Renal pelvis (tissue), 12 donors: ENCODE measurements at places on chromosomes 1 and 21.

GRCh38 chr1:44743211-44743610 lies 3.6 kb downstream of the KIF2C start:
- DNase-seq, result no peak

DNA sequence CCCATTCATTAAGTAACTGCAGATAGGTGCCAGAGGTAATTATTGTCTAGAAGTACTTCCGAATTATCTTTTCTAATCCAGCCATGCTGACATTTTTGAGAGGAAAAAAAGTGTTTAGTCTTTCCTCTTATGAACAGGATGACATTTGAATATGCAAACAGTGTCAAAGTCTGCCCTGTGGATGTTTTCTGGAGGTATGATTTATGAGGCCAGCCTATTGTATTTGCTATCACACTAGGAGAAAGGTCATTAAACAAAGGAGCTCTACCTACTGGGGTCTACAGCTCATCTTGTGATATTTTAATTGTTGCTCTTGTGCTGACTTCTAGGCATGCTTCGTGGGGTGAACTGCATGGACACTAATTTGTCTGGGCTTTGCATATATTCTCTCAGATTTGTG lies 559.7 kb upstream of the CAMK1G start:
- DNase-seq, result no peak

DNA sequence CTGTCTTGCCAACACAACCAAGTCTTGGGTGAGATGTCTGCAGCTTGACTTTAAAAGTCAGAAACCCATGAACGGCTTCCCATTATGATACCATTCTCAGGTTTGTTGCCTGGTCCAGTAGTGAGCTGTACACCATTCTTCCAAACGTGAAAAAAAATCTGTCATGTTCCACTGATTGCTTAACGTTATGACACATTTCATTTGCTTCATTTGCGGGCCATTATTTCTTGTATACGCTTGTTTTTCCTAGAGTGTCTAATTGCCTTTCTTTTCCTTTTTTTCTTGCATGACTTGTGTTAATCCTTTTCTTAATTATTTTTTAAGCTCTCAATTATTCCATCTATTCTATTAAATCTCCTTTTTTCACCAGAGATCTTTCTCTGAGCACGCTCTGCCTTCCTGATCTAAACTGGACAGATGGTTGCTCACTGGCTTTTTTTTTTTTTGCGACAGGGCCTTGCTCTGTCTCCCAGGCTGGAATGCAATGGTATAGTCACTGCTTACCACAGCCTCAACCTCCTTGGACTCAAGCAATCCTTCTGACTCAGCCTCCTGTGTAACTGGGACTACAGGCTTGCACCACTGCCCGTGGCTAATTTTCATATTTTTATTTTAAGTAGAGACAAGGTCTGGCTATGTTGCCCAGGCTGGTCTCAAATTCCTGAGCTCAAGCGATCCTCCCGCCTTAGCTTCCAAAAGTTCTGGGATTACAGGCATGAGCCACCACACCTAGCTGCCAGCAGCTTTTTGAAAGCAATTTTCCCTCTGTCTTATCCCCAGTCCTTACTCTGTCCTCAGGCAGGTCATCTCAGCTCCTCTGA lies 31.7 kb upstream of the CAMTA1 start:
- DNase-seq, result no peak

DNA sequence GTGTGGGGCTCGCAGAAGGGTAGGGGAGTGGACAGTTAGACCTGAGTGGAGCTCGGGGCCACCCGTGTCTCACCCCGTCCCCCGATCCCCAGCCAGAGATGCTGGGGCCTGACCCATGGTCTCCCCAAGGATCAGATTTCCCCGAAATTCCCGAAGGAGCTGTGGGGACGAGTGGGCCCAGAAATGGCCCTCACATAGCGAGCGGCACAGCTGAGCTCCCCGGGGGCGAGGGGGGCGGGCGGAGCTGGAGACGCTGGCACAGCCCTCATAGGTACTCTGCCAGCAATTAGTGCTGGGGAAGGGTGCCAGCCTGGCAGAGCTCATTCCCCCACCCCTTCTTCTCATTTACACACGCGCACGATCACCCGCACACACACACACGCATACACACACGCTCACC lies 9.2 kb downstream of the CASZ1 start:
- no peak for DNase-seq

GRCh38 chr1:47656719-47657685 lies 219.2 kb downstream of the FOXD2 start:
- DNase-seq, result no peak

GRCh38 chr1:183432548-183432875 lies 14.3 kb upstream of the NMNAT2 start:
- DNase-seq, result no peak

DNA sequence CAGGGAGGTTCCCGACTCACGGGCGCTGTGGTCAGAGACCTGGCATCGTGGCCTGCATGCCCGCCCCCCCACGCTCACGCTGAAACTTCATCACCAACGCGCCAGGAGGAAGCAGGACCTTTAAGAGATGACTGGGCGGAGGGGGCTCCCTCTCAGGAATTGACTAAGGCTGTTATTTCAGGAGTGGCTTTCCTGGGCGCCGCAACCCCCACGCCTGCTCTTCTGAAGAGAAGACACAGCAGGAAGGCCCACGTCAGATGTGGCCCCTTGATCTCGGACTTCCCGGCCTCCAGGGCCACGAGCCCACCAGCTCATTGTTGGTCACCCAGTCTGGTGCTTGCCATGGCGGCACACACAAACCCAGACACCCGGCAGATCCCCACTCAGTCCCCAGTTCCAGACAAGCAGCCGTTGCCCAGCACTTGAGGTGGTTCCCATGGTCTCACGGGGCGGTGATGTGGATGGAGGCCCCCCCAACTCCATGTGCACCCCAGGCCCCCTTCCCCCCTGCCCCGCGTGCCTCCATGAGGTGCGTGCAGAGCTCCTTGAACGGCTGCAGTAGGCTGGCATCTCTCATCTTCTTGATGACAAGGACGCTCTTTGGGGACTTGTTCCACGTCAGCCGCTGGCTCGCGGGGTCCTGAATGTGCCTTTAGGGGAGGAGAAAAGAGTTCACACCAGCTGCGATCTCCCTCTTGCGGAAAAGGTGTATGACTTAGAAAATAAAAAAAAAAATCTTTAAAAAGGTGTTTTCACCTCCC lies 21.4 kb downstream of the NADK start:
- DNase-seq, result no peak

DNA sequence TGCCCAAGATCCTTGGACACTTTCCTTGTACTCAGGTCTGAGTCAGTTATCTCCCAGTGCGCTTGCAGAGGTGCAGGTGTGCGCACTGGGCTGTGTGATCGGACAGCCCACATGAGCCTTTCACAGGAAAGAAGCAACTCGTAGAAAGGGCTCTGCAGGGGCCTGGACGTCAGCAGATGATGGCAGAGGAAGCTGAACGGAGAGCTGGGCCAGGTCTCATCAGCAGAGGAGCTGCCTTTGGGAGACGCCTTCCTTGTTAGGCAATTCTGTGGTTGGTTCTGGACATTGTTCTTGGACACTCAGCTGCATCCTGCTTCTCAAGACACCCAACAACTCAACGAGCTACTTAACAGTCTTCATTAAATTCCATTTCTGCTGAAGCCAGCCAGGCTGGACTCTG lies 7.5 kb upstream of the PROK1 start:
- DNase-seq, result no peak

GRCh38 chr1:197838836-197839235 lies 63.6 kb upstream of the DENND1B start:
- DNase-seq, result no peak

GRCh38 chr1:56137521-56138505 lies 441.6 kb downstream of the PLPP3 start:
- no peak for DNase-seq

- DNase-seq, result no peak
These were observed 183.9 kb downstream of the CAMTA1 start for GRCh38 chr1:6969106-6969505.

DNA sequence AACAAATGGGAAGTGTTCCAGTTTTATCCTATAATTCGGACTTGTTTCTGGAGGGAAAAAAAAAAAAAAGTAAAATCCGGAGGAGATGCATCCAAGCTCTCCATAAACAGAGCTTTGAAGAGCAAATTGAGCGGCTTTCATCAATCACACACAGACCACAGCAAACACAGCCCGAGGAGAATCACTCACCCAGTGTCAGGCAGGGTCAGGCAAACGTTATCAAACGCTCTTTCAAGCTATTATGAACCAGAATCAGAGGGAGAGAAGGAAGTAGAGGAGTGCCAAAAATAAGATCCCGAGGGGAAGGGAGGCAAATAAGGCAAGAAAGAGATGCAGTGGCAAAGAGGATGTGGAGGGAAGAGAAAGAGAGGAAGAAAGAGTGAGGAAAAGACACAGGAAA lies 188.3 kb upstream of the CAMK1G start:
- no peak for DNase-seq

DNA sequence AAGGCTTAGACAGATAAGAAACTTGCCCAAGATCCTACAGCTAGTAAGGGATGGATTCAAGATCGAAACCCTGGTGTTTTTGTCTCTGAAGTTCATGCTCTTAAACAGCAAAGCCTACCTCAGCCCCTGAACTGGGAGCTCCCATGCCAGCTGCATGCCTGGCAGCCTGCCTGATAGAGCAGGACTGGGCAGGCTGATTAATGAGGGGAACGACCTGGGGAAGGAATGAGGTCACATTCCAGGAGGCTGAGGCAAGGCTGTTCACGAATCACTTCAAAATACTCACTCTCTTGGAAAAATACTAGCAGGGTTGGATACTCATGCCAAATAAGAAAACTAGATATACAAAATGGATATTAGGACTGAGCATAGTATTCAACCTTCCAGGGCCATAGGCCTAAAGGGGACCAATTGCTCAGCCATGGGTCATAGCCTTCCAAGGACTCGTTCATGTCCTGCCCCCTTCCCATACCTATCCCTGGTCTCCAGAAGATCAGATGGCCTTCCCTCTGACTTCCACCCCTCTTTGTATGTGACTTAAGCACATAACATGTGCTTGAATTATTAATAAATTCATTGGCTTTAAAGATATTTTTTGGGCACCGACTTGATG lies 15.6 kb upstream of the TACSTD2 start:
- DNase-seq, result peak; percentile 86

- no peak for DNase-seq
These were observed 3.3 kb upstream of the ELAVL4 start for GRCh38 chr1:50105433-50105832.
